ENCODE measurements at places on chromosomes 6 and 20.
A peak's percentile ranks its signal among the peaks of the same experiment; 100 is the strongest.

GRCh38 chr6:13302751-13303667 is 25.3 kb downstream of the TBC1D7 start:
- DNase-seq: no peak

GRCh38 chr6:90253631-90254030 is 43.0 kb downstream of the BACH2 start:
- no peak for DNase-seq

GRCh38 chr6:80566361-80566760 is 459.9 kb downstream of the BCKDHB start:
- no peak for DNase-seq

GRCh38 chr20:62475772-62476055 is at the start of gene GATA5:
Gene GATA5, minus strand, starts transcription at chr20:62475995. Its CDS starts 474 bp downstream, at chr20:62475521.
- no peak for DNase-seq

- DNase-seq: peak; percentile 69
These were observed 85.7 kb upstream of the NEDD9 start for GRCh38 chr6:11317885-11318771.

- DNase-seq: no peak
These were observed 333.0 kb downstream of the RFPL4B start for GRCh38 chr6:112680091-112680490.

GRCh38 chr6:56556751-56557540 is 85.7 kb downstream of the DST start:
- DNase-seq: no peak

DNA sequence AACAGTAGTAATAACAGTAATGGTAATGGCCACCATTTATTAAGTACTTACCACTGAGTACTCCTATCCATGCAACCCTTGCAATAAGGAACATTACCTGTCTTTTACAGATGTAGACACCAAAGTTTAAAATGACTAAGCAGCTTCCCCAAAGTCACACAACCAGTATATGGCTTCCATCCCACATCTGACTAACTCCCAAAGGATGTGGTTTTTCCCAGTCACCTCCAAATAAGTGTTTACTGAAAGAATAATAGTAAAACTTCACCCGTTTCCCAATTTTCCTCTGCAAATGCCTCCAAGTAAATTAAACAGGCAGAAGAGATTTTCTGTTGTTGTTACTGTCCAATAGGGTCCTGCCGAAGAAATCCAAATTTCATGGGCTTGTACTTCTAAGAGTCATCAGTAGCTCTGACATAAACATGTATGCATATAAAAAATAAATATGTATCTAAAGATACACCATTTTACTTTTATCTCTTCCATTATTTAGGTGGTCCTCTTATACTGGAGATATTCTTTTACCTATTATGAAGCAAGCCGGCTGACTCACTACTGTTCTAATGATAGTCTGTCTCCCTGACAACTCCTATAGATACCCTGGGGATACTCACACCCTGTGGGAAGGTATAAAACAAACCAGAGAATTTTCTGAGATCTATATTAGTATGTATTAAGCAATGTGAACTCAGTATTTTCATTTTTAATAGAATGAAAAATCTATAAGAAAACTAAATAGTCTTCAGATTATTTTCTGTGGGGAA is 77.9 kb upstream of the ID4 start:
- DNase-seq: no peak

- peak; percentile 64 for DNase-seq
These were observed 25.1 kb downstream of the MYBL2 start for GRCh38 chr20:43691928-43692524.

GRCh38 chr6:106862858-106863257 is 111.7 kb downstream of the CD24 start:
- DNase-seq: no peak

- DNase-seq: no peak
These were observed 44.7 kb downstream of the TFEB start for GRCh38 chr6:41690541-41691330.

DNA sequence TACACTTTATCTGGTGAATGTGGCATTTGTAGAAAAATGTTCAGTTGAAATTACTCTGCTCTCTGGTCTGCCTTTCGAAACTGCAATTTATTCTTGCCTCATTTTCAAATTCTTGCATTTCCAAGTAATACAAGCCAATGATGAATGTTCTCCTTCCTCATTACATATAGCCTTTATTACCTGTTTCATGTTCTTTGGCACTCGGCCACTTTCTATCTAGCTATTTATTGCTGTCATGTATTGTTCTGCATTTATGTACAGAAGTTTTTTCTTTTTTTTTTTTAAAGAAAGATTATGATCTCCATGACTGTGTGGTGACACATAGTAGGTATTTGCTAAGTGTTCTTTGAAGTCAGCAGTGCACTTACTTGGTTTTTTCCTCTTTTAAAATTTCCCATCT is 261.4 kb downstream of the ZFAND3 start:
- no peak for DNase-seq

DNA sequence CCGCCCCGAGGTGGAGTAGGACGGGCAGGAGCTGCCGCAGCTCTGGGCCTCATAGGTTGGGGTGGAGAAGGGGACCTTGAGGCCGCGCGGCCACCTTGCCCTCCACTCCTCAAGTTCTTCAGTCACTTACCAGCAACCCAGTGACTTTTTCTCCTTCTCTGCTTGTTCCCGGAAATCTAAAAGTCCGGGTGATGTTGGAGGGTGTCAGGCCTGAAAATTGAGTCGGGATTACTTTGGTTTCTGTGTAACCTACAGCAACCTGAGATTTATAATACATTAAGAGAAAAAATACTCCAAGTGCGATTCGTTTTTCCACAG is 338 bp downstream of the RWDD1 start:
- no peak for DNase-seq

- no peak for DNase-seq
These were observed 49.3 kb downstream of the SIRPA start for GRCh38 chr20:1944345-1945091.

GRCh38 chr6:163782436-163783003 is 368.0 kb downstream of the QKI start:
- no peak for DNase-seq

- no peak for DNase-seq
These were observed 770 bp downstream of the TCF19 start for GRCh38 chr6:31158863-31159855.

GRCh38 chr20:7770578-7770977 is 169.7 kb downstream of the HAO1 start:
- no peak for DNase-seq

DNA sequence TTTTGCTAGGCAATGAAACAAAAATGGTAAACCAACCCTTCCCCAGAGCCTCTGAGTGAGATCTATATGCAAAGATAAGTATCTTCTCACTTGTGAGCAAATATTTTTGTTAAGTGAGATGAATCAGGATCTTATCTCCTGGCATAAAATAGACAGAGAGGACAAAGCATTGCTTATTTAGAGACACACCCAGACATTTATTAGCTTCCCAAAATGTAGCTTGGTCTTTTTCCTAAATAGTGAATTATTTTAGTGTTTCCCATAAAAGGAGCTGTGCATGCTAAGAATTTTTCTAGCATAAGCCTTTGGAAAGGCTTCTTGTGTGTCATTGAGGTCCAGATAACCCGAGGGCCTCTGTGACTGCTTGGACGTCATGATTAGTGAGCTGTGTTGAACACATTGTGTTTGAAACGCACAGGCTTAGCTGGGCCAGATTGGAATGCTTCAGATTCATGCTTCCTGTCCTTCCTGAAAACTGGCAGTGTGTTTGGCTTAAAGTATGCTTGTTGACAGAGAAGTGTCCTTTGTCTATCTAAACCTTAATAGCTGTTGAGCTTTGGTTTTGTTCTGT is 16.5 kb downstream of the MTHFD1L start:
- no peak for DNase-seq

DNA sequence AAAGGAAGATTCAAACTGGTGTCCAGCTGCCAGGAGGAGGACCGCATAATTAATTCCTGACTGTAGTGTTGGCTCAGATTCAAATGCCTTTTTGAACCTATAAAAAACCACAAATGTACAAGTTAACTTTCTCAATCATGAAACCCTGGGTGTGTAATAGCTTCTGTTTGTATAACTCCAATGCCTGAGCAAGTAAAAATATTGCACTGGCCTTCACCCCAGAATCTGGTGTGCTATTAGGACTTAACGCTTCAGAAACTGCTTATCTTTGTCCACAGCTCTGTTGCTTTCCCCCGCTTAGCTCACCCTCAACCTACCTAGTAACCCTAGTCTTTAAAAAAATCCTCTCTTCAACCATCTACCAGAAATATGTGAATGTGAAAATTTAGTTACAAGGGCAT is 119.1 kb upstream of the MAP7 start:
- no peak for DNase-seq

DNA sequence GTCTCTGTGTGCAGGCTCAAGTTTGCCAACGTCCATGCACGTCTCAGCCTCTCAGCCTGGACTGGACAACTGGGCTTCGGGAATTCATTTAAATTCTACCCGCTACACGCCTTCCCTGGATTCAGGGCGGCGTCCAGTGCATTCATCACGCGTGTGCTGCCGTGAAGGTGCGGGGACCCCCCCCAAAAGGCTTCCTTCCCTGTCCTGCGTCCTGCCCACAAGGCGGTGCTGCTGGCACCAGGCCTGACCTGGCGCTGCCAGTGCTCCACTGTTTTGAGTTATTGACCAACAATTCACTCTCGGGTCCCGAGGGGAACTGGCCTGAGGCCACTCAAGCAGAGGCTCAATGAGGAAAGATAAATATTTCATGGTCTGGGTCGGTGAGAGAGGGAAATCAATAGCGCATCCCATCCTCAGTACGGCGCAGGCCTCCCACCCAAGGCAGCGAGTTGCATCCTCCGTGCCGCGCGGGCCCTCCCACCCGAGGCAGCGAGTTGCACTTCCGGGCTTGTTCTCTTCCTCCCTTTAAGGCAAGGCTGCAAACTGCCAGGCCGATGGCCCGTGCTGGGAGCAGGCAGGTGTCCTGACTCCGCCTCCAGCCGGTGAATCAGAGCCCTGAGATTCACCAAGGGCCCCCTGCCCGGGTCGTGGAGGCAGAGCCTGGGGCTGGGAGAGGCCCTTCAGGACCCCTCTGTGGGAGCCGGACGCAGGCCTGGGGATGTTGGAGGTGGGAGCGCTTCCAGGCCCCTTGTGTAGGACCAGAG is 22.8 kb upstream of the BHLHE23 start:
- no peak for DNase-seq

- no peak for DNase-seq
These were observed 458.6 kb downstream of the TENT5A start for GRCh38 chr6:81293896-81294295.

DNA sequence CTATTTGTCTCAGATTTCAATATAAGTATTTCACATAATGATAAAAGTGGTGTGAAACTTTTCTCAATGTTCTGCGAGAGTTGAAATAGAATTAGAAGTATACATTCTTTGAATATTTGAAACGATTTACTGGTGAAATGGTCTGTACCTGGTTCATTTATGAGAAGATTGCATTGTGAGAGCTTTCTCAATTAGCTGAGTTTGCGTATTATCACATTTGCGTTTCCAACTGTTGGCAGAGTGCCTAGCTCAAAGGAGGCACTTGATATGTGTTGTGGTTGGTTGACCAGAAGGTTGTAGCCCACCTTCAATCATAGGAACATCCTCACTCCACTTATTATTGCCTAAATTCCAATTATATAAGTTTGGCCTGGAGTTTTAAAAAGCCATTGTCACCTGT is 58.8 kb upstream of the EXOC2 start:
- DNase-seq: no peak

DNA sequence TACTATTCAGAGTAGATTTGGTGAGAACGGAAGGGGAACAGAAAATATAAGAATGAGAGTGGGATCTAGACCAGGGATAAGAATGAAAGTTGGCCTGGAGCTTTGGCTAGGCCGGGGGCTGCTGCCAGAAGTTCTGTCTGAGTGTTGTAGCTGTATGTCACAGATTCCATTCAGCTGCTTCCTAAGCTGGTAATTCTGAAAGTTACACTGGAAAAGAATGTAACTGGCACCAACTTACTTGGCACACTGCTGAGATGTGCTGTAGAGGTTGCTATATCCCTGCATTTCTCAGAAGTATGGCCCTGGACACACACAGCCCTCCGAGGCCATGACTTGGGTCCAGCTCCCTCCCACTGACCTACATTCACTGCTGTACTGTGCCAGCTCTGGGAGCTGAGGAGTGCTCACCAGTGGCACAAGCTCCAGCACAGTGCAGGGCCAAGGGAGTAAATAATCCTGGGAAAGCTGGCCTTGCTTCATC is 25.8 kb upstream of the TMEM217 start:
- no peak for DNase-seq

Measured in stimulated activated CD4-positive, alpha-beta T cell treated with anti-CD3 and anti-CD28 coated beads, Interleukin-4, amount 100 ng/mL, for 1 hour (primary cell).